Forelimb muscle (tissue), 1 donor: ENCODE measurements at places on chromosomes 12 and 14. TPM values are rescaled to one million over a fixed set of nuclear protein-coding genes. Genes with fewer than 3 reads are reported as not detected.

P3H3 gene
- 40.3 TPM for polyA plus RNA-seq

PPP1R36 gene
- polyA plus RNA-seq: 0.40 TPM

ANKRD33 gene
- 0.10 TPM for polyA plus RNA-seq

CABP1 gene
- polyA plus RNA-seq: 2.5 TPM

KERA gene
- polyA plus RNA-seq: 38.1 TPM

IFNG-AS1 gene
- polyA plus RNA-seq: 0.15 TPM

CCNB1IP1 gene
- 62.2 TPM for polyA plus RNA-seq

IL22 gene
- not detected for polyA plus RNA-seq

LRCOL1 gene
- 0.15 TPM for polyA plus RNA-seq

PLXNC1 gene
- 16.7 TPM for polyA plus RNA-seq

KRT79 gene
- polyA plus RNA-seq: not detected

ARMH4 gene
- polyA plus RNA-seq: 6.8 TPM

MFAP5 gene
- polyA plus RNA-seq: 143 TPM

TC2N gene
- polyA plus RNA-seq: 3.1 TPM

LEMD3 gene
- 20.0 TPM for polyA plus RNA-seq

BMAL2 gene
- 1.4 TPM for polyA plus RNA-seq

NCKAP5L gene
- 42.4 TPM for polyA plus RNA-seq

NFE2 gene
- polyA plus RNA-seq: 2.3 TPM

TOMM20L gene
- polyA plus RNA-seq: 0.43 TPM

SLCO1A2 gene
- polyA plus RNA-seq: not detected

TNS2 gene
- 97.9 TPM for polyA plus RNA-seq

RNASE13 gene
- polyA plus RNA-seq: 0.15 TPM

CCDC196 gene
- polyA plus RNA-seq: not detected

DGKA gene
- polyA plus RNA-seq: 15.0 TPM

NRXN3 gene
- polyA plus RNA-seq: 0.58 TPM

CCDC85C gene
- polyA plus RNA-seq: 3.9 TPM

ADGRD1 gene
- polyA plus RNA-seq: 9.5 TPM

EIF2S3B gene
- 3.1 TPM for polyA plus RNA-seq

KCNC2 gene
- polyA plus RNA-seq: 0.38 TPM

SOAT2 gene
- polyA plus RNA-seq: 0.11 TPM

CPNE6 gene
- not detected for polyA plus RNA-seq

CLEC4D gene
- 0.23 TPM for polyA plus RNA-seq

CLEC1B gene
- 0.19 TPM for polyA plus RNA-seq

MANSC4 gene
- polyA plus RNA-seq: 0.32 TPM

ITPR2 gene
- 2.7 TPM for polyA plus RNA-seq

LALBA gene
- not detected for polyA plus RNA-seq

DCN gene
- 1,348 TPM for polyA plus RNA-seq
